NAMALWA (cell line): ENCODE measurements at places on chromosomes 4 and X.

GRCh38 chr4:101813604-101814003 lies 23.1 kb downstream of the BANK1 start:
- peak; percentile 91 for DNase-seq

DNA sequence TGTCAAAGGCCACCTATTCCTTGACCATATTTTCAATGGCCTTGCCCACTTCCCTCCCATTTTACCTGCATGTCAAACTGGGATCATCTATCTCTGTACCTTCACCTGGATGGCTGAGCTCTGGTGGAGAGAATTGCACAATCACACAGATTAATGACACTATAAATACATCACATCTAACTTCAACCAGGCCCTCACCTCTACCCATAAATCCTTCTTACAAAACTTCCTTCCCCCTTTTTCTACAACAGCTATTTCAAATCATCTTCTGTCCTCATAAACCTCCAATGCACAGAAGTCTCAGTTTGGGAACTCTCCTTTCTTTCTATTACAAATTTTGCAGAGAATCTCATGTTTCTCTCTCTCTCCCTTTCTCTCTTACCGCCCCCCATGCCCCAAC lies 9.2 kb downstream of the PALLD start:
- no peak for DNase-seq

DNA sequence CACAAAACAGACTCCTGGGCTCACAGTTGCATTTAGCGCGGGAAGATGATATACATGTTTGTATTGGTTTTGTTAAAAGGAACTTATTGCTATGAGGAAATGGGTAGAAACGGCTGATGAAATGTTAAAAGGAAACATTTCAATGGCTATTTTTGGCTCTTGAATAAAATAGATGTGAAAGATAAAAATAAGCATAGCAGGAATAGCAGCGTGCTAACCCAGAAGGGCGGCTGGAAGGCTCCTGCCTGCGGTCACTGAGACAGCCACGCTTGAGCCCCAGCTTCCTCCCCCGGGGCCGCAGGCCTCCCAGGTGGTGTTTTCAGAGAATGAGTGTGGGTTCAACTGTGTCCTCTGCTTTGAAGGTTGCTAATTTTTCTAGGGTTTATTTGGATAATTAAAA lies 35.0 kb upstream of the CLCN4 start:
- peak; percentile 69 for DNase-seq

GRCh38 chr4:75718529-75718928 lies 5.8 kb upstream of the USO1 start:
- DNase-seq = no peak

GRCh38 chr4:186146458-186146857 lies 42.0 kb downstream of the FAM149A start:
- DNase-seq = no peak
